Amygdala (tissue), 56 donors: ENCODE measurements at places on chromosomes 5 and 9.

DNA sequence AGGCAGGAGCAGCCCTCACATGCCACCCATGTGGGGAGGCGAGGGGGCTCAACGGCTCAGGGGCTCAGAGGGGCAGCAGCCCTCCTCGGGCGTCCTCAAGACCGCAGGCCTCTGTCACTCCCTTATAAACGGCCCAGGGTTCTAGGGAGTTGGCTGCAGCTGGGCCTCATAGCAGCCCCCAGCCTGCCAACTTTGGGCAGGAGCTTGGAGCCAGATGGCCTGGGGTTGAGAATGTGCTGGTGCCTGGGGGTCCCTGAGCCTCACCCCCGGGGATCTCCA is 51.0 kb upstream of the RNU6ATAC start:
- DNase-seq = no peak

- DNase-seq = no peak
Measured at GRCh38 chr9:79581388-79581787, 9.6 kb downstream of the TLE4 start.

GRCh38 chr9:110033869-110034268 is 174.1 kb downstream of the C9orf152 start:
- no peak for DNase-seq

DNA sequence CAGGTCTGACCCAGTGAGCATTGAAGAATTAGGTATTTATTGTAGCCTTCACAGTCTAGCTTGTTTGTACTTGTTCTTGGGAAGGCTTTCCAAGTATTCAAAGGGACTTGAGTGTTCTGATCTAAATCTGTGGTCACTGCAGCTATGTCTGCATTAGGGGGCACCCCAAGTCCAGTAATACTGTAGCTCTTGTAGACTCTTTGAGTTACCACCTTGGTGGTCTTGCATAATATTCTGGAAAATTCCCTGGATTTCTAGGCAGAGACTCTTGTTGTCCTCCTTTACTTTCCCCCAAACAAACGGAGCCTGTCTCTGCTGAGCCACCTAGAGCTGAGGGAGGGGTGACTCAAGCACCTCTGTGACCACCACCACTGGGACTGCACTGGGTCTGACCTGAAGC is 149.5 kb upstream of the DHFR start:
- no peak for DNase-seq

DNA sequence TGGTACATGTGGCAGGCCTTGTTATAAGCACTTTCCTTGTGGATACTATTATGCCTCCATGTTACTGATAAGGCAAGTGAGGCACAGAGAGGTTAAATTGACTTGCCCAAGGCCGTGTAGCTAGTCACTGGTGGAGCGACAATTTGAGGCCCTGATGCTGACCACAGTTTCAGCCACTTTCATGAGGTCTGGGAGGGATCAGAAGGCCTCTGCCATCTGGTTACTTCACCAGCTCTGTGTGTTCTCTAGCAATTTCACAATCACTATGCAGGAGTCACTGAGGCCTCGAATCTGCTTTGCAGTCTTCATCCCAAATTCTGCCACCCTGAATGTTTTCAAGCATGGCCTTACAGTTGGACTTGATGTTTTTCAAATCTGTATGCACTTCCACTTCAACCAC is 9.1 kb downstream of the LRRC70 start:
- DNase-seq = no peak

DNA sequence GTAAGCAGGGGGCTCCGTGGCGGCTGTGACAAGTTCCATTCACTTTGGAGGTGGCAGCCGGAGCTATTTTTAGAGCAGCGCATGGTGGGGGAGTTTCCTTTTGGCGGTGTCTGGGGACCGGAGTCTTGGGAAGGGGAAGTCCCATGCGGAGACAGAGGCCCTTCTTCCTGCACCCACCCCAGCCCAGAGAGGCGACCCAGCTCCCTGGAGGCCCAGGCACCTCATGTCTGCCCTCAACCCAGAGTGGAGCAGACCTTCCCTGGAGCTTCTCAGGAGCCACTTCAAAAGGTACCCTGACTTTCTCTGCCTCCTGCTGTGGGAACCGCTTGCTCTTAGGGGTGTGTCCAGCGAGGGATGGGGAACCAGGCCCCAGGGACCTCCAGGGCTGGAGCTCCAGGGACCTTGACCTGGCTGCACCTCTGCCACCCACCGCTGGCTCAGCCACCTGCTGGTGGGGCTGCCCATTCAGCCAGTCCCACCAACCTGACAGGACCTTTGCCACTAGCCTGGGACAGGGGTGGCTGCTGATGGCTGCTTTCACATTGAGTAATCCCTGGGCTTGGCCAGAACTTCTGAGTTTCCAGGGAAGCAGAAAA is 34.1 kb downstream of the NEK6 start:
- DNase-seq = no peak

DNA sequence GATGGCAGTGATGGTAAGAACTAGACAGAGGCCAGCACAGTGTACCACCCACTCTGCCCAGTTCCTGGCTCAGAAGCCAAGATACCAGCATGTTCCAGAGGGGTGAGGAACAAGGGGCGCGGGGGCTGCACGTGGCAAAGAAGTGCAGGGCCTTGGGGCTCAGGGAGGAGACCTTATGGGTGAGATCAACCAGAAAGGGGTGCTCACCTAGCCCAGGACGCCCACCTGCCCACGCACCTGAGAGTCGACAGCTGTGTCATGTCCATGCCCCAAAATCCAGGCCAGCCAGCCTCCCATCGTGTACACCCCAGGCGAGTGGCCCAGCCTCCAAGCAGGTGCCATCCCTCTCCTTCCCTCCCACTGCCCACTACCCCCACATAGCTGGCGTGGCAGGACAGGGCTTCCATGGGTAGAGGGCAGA is 34.9 kb downstream of the BICD2 start:
- no peak for DNase-seq

- DNase-seq = no peak
Measured at GRCh38 chr5:54691656-54692055, 174.1 kb downstream of the SNX18 start.

GRCh38 chr9:110832926-110833325 is 164.3 kb downstream of the MUSK start:
- no peak for DNase-seq

DNA sequence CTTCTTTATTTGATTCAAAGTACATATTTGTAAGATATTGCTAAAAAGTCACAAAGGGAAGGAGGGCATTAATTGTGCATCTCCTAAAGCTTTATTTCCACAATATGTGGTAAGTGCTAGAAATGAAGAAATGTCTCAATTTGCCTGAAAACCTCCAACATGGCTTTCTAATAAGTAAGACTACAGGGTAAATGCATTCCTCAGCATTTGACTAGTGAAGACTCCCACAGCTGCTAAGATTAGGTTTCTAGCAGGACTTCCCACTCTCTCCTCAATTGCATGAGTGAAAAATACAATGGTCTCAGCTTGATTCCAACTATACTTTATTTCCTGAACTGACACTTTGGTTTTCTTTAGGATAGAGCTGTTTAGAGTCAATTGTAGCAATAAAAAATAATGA is 162.1 kb downstream of the ELAVL2 start:
- DNase-seq = no peak

- DNase-seq = no peak
Measured at GRCh38 chr5:122093415-122094180, 15.5 kb upstream of the LOX start.

DNA sequence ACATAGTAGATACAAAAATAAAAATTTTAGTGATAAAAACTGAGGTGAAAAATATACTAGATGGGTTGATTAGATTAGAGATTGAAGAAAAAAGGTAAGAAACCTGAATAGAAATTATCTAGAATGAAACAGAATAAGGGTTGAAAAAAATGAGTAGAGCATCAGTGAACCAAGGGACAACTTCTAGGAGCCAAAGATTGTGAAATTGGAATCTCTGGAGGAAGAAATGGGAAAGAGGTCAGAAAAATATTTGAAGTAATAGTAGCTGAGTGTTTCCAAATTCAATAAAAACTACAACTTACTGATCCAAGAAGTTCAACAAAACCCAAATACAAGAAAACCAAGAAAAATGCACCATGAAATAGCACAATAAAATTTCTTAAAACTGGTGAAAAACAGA is 116.6 kb upstream of the STARD4 start:
- no peak for DNase-seq

GRCh38 chr5:140827704-140828361 is at the start of gene PCDHA6:
TSS of gene PCDHA6 (plus strand) at chr5:140827960. CDS start at chr5:140828092, 132 bp downstream.
- DNase-seq = no peak

DNA sequence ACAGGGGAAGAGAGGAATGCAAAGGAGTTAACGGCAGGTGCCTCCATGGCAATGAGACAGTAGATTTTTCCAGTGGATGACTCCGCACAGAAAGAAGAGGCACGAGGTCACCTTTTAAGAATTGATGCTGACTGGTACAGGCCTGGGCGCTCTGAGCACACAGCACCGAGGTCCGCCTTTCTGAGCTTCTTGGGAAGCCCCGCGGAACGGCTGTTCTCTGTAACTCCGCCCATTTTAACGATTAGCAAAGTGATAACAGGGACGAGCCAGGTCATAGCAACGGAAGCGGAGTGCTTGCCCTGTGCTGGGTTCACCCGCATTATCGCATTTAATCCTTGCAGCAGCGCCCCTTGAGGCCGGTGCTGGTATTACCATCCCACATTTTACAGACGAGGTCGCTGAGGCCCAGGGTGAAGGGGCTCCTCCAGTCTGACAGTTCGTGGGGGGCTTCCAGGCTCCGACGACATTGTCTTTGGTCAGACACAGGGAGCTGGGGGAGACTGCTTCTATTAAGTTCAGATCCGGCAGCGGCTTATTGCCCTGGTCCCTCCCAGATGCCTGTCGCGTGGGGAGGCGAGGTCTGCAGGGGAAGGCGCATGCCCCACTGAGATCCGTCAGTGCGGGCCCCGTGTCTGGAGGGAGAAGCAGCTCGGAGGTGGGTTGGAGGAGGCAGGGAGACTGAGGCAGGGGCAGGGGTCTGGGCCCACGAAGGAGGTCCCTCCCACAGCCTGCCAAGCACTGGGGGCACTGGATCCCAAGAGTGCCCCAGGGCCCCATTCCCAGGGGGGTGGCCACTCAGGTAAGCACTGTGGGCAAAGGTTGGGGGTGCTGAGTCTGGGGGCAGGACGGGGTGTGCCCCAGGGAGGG is 22.3 kb upstream of the HMCN2 start:
- DNase-seq = peak; percentile 25

GRCh38 chr5:32315221-32316014 is 2.7 kb upstream of the MTMR12 start:
- DNase-seq = no peak

- DNase-seq = no peak
Measured at GRCh38 chr5:72949481-72949880, 6.4 kb upstream of the FCHO2 start.

- no peak for DNase-seq
Measured at GRCh38 chr9:134966270-134966669, 48.6 kb upstream of the FCN1 start.

DNA sequence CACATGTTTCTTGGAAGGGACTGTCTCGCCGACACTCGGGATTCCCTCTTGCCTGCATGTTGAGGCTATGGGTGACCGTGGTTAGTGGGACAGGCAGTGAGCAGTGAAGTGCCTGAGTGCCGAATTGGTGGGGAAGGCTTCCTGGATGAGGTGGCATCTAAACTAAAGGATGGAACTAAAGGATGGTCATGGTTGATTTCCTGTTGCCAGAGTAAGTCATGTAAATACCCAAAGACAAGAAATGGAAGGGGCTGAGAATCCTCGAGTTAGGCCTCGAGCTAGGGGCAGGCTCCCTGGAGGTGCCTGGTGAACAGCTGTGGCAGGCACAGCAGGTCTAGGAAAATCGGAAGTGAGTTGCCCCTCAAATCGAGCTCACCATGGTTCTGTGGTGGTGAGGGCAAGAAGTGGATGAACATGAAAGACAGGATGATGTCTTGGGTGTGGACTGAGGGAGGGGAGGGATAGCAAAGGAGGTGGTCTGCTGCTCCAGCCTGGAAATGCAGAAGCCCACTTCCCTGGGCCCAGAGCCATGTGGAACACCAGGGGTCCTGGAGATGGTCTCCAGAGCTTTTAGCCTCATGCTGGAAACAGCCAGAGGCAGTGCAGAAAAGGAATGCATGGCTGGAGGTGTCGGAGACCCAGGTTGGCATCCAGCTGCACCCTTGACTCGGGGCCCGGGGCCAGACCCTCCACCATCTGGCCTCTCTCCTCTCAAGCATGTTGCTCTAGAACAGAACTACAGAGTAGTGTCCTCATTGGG is 12.2 kb downstream of the CD74 start:
- no peak for DNase-seq

DNA sequence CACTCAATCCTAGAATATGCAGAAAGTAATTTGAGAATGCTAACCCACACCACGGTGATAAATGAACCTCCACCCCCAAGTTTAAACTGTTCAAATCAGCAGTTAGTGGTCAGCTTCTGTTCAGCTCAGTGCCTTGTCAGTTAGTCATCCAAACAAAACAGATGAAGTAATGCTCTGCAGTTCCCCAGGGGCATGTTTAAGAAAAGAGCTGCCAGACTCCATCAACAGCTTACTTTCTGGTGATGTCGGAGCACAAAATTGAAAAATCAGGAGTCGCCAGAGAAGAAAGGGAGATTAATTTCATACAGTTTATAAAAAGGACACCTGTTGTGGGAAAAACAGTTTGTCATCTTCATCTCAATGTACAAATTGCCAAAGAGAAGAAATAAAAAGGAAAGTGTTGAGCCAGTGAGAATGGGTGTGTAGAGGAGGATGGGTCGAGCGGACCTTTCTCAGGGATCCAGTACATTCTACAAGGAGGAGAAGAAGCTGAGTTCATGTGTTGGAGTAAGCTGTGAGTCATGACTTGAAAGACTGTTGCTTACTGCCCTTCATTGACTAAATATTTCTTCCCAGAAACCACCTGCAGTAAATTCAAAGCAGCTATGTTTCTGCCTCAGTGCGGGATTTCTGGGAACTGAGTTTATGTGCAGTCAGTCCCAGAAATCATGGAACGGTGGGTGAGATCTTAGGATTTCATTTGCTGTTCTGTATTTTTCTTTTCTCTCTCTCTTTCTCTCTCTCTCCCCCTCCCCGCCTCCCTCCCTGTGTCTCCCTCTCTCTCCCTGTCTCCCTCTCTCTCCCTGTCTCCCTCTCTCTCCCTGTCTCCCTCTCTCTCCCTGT is 13.7 kb downstream of the TRIO start:
- DNase-seq = no peak

DNA sequence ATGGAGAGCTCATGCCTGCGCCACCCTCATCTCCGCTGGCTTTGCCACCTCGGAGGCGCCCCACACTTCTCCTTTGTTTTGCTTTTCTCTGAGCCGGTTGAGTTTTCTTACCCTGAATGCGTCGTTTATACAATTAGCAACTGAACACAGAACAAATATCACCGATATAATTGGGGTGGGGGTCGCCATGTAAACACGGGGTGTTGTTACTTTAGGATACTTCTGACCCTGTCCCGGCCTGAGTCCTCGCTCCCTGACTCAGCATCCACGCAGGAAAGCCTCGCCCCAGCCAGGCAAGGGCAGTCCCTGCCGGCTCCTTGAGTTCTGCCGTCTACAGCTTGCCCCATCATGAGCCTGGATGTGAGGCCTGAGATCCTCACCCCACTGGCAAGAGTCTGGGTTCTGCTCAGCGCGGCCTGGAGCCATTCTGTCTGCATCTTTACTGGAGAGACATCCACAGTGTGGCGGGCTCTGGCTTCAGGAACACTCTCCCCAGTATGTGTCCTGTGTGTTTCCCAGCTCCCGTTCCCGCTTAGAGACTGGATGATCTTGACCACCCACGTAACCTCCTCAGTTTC is 5.5 kb downstream of the NKX2-5 start:
- DNase-seq = no peak

- peak; percentile 3 for DNase-seq
Measured at GRCh38 chr5:123474228-123474627, 37.7 kb upstream of the CSNK1G3 start.

- DNase-seq = no peak
Measured at GRCh38 chr5:140381972-140382371, 19.7 kb upstream of the ANKHD1 start.
